Stimulated activated CD8-positive, alpha-beta memory T cell treated with anti-CD3 and anti-CD28 coated beads, Interleukin-4, amount 100 ng/mL, for 1 hour (primary cell): ENCODE measurements at places on chromosomes 2 and 18.

- no peak for DNase-seq
These were observed 274.8 kb downstream of the ALPK2 start for GRCh38 chr18:58354051-58354450.

DNA sequence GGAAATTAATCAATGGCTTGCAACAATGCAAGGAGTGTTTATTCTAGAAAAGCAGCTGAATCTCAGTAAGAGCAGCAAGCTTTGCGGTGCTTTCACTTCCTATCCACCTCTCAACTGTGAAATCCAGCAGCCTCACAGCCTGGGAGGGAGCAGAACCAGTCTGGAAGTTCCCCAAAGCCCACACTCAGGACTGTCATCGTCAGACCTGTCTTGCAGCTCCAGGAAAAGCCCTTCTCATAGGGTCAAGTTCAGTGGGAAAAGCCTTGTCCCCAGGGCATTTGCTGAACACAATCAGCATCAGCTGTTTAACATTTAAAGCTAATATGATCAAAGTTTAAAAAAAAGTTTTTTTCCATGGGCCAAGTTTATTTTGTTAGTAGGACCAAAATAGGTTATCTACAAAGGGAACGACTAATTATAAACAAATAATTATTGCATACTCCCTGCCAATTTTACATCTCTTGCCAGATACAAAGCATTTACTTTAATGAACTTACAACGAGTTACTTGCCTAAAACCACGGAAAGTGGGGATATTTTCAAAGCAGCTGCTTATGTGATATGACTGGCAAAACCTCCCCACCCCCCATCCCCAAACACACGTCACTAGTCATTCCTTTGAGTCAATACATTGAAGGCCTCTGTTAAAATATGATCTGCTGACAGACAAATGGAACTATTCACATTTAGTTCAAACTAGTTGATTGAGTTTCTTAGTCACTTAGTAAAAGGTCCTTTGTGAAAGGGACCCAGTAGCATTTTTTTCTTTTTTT is 36.8 kb downstream of the PARD6G start:
- DNase-seq, result no peak

- no peak for DNase-seq
These were observed 42.4 kb upstream of the SLC1A4 start for GRCh38 chr2:64946769-64947247.

DNA sequence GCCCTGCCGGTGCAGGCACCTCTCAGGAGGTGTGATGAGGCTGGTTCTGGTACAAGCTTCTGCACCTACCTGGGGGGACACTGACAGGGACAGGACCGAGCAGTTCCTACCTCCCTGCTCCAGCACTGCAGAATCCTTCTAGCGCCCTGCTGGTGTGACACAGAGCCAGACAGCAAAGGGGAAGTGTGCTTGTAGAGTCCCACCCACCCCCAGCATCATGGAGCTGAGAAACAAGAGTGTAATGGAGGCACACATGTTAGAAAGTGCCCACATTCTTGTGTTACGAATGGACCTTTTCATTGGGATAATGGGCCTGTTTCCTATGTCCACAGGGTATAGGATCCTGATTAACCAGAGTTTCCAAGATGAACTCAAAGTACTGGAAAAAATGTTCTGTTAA is 38.3 kb downstream of the OXER1 start:
- no peak for DNase-seq

GRCh38 chr18:13676471-13676870 is 49.9 kb downstream of the FAM210A start:
- DNase-seq, result no peak

- DNase-seq, result no peak
These were observed 34.2 kb downstream of the FIGN start for GRCh38 chr2:163701399-163702195.

GRCh38 chr2:236981701-236982485 is 103.8 kb upstream of the COPS8 start:
- DNase-seq, result no peak
